Inflammatory macrophage treated with lipopolysaccharide for 1 hour (primary cell): ENCODE measurements at places on chromosomes 7 and 10.

GRCh38 chr7:49488573-49488972 lies 284.9 kb upstream of the VWC2 start:
- DNase-seq: no peak

GRCh38 chr7:67392596-67393438 lies 396.2 kb downstream of the TYW1 start:
- DNase-seq: no peak

GRCh38 chr7:1092161-1092632 lies 4.3 kb downstream of the GPER1 start:
- DNase-seq: no peak

GRCh38 chr10:74855027-74855426 lies 28.6 kb downstream of the KAT6B start:
- DNase-seq: no peak

- DNase-seq: no peak
These were observed 15.5 kb downstream of the ARMH3 start for GRCh38 chr10:102040305-102041050.

- DNase-seq: peak; percentile 70
These were observed 23.6 kb downstream of the ST8SIA6 start for GRCh38 chr10:17430647-17431355.
